Karpas-422 (cell line): ENCODE measurements at places on chromosomes 11 and 22.

DNA sequence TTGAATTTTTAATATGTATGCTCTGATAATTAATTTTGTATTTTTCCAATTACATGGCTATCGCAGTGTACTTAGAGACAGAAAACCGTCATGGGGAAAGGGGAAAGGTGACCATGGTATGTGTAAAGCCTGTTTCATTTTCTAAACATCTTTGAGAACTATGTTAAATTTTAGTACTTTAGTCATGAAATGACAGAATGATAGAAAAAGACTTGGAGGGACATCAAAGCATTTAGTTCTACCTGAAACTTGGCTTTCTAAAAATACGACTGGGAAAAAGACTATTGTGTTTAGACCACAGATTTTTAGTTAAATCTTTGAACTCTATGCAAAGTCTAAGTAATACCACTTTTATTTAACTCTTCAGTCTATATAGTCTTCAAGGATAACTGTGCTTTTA is 54.1 kb downstream of the MAML2 start:
- no peak overlapping the region for H3K27ac ChIP-seq
- no peaks in the 10 kb centered on the region for H3K36me3 ChIP-seq
- H3K4me1 ChIP-seq, result no peaks in the 10 kb centered on the region
- no peaks in the 10 kb centered on the region; the same call in 1 of the 2 replicates for H3K27me3 ChIP-seq

- no peaks in the 10 kb centered on the region for H3K4me1 ChIP-seq
- DNase-seq, result no peak
- H3K27ac ChIP-seq, result no peak overlapping the region
- H3K27me3 ChIP-seq, result no peaks in the 10 kb centered on the region
Observed at GRCh38 chr11:11977206-11977938, 31.1 kb downstream of the DKK3 start.

DNA sequence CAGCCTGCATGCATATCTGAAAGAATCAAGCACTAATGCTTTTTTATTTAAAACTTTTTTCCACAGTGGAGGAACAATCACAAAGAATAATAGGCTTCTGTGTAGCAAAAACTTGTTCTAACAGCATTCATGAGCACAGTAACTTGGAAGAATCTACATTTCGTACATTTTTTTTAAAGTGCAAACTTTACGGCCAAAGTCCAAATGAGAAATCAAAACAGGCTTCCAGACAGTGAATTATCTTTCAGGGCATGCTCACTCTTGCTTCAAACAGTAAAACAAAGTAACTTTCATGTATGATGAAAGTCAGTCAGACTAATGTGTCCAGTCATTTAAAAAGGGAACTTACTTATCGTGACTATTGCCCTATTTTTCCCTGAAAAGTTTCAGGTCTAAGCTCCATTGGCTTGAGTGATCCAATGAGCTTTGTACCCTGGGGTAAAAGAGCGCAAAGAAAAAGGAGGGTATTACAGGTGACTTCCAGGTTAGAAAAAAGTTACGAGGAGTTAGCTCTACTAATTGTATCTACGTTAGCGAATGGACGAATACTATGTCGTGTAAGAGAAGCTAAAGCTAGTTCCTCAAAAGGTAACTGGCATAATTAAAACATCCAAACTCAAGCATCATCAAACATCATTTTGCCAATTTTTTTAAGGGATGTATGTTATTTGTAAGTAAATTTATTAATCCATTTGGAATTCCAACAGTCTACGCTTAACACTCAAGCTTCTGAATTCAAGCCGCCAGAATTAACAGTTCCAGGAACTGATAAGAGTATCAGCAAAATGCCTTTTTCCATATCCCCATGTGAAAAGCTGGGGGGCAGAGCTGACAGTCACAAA is 1.7 kb downstream of the PICALM start:
- H3K4me3 ChIP-seq, result peak overlapping the region; percentile 76
- peak overlapping the region; percentile 77 for H3K27ac ChIP-seq
- peak; percentile 81 for DNase-seq
- no peaks in the 10 kb centered on the region for H3K27me3 ChIP-seq
- peaks cover 64% of the 10 kb centered on the region for H3K4me1 ChIP-seq

GRCh38 chr11:123132881-123133280 is 62.2 kb downstream of the CLMP start:
- H3K36me3 ChIP-seq, result no peaks in the 10 kb centered on the region
- no peak for DNase-seq
- H3K27me3 ChIP-seq, result no peaks in the 10 kb centered on the region
- no peak overlapping the region for H3K4me3 ChIP-seq
- no peaks in the 10 kb centered on the region for H3K4me1 ChIP-seq

DNA sequence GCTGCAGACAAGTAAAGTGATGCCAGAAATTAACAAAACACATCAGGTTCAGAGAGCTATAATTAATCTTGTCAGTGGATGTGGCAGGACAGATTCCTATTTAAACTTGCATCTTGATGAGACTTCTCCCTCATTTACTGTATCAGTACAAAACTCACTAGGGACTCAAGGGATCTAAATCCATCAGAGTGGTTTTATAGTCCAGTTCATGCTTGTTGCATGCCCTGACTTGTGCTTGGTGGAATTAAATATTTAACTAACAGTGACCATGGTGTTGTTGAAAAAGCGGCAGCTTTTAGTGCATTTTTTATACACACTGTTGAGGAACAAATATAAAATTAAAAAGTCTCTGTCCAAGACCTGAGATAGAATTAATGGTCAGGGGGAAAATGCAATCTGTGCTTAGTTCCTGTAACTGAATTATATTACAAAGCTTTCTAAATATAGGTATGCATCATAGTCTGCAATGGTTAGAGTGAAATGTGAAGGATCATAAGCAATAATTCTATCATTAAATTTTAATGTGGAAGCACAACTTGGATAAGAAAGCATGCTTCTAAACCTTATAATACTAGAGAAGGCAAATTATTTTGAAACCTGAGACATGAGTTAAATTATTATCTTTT is 1475.5 kb upstream of the TENM4 start:
- H3K4me1 ChIP-seq, result no peaks in the 10 kb centered on the region
- H3K4me3 ChIP-seq, result no peak overlapping the region
- no peaks in the 10 kb centered on the region for H3K27me3 ChIP-seq
- H3K36me3 ChIP-seq, result no peaks in the 10 kb centered on the region
- no peak for DNase-seq
- H3K27ac ChIP-seq, result no peak overlapping the region

- no peak overlapping the region for H3K4me3 ChIP-seq
- H3K4me1 ChIP-seq, result peaks cover 16% of the 10 kb centered on the region
- H3K27ac ChIP-seq, result no peak overlapping the region
- H3K27me3 ChIP-seq, result no peaks in the 10 kb centered on the region
Observed at GRCh38 chr22:49320714-49321476, 506.8 kb downstream of the BRD1 start.

GRCh38 chr11:106959800-106960199 is 58.5 kb downstream of the GUCY1A2 start:
- no peak overlapping the region for H3K4me3 ChIP-seq
- no peak for DNase-seq
- no peaks in the 10 kb centered on the region for H3K27me3 ChIP-seq
- no peaks in the 10 kb centered on the region for H3K36me3 ChIP-seq
- H3K27ac ChIP-seq, result no peak overlapping the region

DNA sequence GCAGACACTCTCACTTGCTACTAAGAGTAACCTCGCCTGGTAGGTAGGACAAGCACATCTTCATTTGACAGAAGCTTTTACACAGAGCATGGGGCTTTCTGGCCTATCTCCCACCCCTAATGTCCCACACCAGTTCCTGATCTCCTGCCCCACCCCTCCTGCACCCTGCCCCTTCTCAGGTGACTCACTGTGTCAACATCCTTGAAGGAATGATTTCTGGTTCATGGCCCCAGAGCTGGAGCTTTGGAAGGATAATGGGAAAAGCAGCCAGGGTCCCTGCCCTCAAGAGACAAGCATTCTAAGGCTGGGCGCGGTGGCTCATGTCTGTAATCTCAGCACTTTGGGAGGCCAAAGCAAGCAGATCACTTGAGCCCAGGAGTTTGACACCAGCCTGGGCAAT is 47.2 kb downstream of the LRFN4 start:
- H3K4me1 ChIP-seq, result no peaks in the 10 kb centered on the region
- no peak overlapping the region for H3K4me3 ChIP-seq
- H3K27ac ChIP-seq, result no peak overlapping the region
- no peak for DNase-seq

DNA sequence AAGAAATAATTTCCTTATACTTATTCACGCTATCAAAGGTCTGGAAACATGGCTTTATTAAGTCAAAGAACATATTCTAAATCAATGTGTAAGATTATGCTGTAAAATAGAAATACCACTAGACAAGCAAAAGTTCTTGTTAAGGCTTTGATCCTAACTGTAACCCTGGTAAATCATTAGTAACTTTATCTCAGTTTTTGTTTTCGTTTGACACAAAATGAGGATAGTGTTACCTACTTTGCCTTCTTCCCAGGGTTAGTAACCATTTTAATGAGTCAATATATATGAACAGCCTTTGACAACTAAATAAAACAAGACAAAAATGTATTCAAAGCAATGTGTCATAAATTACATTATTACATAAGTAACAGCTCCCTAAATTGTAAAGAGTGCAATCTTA is 1336.3 kb downstream of the FAM181B start:
- no peaks in the 10 kb centered on the region for H3K36me3 ChIP-seq
- H3K4me1 ChIP-seq, result no peaks in the 10 kb centered on the region
- H3K4me3 ChIP-seq, result no peak overlapping the region
- no peak for DNase-seq
- H3K27ac ChIP-seq, result no peak overlapping the region
- no peaks in the 10 kb centered on the region for H3K27me3 ChIP-seq

GRCh38 chr11:45907911-45908370 is 870 bp upstream of the FREY1 start:
- H3K27ac ChIP-seq, result no peak overlapping the region
- H3K4me1 ChIP-seq, result no peaks in the 10 kb centered on the region
- no peaks in the 10 kb centered on the region for H3K27me3 ChIP-seq
- no peak overlapping the region for H3K4me3 ChIP-seq

- no peak for DNase-seq
- no peaks in the 10 kb centered on the region for H3K27me3 ChIP-seq
- no peak overlapping the region for H3K27ac ChIP-seq
- peaks cover 43% of the 10 kb centered on the region for H3K4me1 ChIP-seq
- no peaks in the 10 kb centered on the region for H3K36me3 ChIP-seq
Observed at GRCh38 chr11:125069796-125070195, 6.7 kb downstream of the SLC37A2 start.

DNA sequence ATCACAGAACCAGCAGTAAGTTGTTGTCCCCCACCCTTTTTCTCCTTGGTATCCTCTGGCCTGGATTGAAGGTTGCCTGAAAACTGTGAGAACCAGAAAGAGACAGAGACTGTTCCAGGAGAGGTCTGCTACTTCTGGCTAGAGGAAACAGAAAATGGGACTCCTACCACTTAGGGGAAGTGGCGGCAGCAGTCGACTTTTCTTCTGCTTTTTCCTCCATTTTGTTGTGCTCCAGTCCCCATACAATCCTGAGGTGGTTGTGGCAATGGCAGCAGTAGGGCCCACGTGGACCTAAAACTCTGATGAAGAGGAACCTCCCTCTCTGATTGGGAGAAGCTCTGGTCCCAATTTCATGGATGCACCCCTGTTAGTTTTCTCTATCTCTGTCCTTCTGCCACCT is 76.0 kb upstream of the SORL1 start:
- no peaks in the 10 kb centered on the region for H3K36me3 ChIP-seq
- H3K27ac ChIP-seq, result peak overlapping the region; percentile 100
- H3K27me3 ChIP-seq, result no peaks in the 10 kb centered on the region
- peak; percentile 42 for DNase-seq
- peaks cover 93% of the 10 kb centered on the region for H3K4me1 ChIP-seq

GRCh38 chr11:88042238-88042637 is 133.0 kb downstream of the RAB38 start:
- H3K4me1 ChIP-seq, result no peaks in the 10 kb centered on the region
- H3K36me3 ChIP-seq, result no peaks in the 10 kb centered on the region
- no peaks in the 10 kb centered on the region for H3K27me3 ChIP-seq
- H3K27ac ChIP-seq, result no peak overlapping the region
- no peak for DNase-seq

- peaks cover 9% of the 10 kb centered on the region for H3K4me1 ChIP-seq
- H3K27me3 ChIP-seq, result no peaks in the 10 kb centered on the region
- no peak overlapping the region for H3K27ac ChIP-seq
- no peak for DNase-seq
Observed at GRCh38 chr22:45996241-45997076, 19.5 kb upstream of the WNT7B start.

DNA sequence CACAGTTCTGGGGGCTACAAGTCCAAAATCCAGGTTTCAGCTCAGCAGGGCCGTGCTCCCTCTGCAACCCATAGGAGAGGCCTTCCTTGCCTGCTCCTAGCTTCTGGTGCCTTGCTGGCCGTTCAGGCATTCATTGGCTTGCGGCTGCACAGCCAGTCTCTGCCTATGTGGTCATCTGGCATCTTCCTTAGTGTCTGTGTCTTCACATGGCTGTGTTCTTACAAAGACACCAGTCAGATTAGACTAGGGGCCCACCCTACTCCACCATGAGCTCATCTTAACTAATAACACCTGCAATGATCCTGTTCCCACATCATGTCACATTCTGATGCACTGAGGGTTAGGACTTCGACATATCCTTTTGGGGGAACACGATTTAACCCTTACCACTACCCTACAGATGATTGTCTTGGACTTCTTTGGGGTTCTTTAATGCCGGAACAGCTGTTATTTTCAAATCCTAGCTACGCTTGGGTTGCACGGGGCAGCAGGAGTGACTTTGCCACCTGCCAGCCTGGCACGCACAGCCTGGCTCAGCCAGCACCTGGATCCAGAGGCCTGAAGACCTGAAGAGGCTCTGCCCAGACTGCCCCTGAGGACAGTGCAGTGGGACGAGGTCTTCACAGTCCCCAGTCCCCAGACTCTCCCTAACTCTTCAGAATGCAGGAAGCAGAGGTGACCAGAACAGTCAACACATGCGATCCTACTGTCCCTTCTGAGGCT is 7.7 kb upstream of the NEAT1 start:
- peak overlapping the region; percentile 26; the same call in 1 of the 2 replicates for H3K27ac ChIP-seq
- DNase-seq, result no peak
- peaks cover 52% of the 10 kb centered on the region for H3K4me1 ChIP-seq
- no peak overlapping the region for H3K4me3 ChIP-seq
- H3K27me3 ChIP-seq, result no peaks in the 10 kb centered on the region

DNA sequence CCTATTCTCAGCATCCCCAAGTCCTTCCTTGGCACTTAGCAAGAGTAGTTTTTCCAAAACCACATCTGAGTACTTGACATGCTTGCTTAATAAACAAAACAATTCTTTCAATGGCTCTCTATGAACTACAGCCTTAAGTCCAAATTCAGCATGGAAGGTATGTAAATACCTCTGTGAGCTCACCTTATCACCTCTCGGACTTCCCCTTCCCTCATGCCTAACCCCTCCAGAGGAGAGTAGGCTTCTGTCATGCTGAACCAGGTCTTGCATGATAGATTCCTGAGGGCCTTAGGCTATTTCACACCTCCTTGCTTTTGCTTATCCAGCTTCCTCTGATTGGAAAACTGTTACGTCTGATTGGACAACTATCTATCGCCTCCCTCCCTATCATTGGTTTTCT is 312.9 kb upstream of the CCDC90B start:
- no peak overlapping the region for H3K4me3 ChIP-seq
- DNase-seq, result peak; percentile 65
- H3K27me3 ChIP-seq, result no peaks in the 10 kb centered on the region
- peaks cover 19% of the 10 kb centered on the region for H3K4me1 ChIP-seq
- H3K27ac ChIP-seq, result no peak overlapping the region
- H3K36me3 ChIP-seq, result no peaks in the 10 kb centered on the region

GRCh38 chr22:46280063-46280817 is 12.4 kb downstream of the TTC38 start:
- H3K27ac ChIP-seq, result no peak overlapping the region
- H3K4me3 ChIP-seq, result no peak overlapping the region
- no peaks in the 10 kb centered on the region for H3K27me3 ChIP-seq
- DNase-seq, result no peak
- H3K36me3 ChIP-seq, result peaks cover 14% of the 10 kb centered on the region

- H3K4me1 ChIP-seq, result no peaks in the 10 kb centered on the region
- no peaks in the 10 kb centered on the region for H3K36me3 ChIP-seq
- no peaks in the 10 kb centered on the region for H3K27me3 ChIP-seq
- DNase-seq, result no peak
Observed at GRCh38 chr22:39182478-39183030, 30.1 kb upstream of the CBX7 start.
